ENCODE measurements at places on chromosomes 6 and 20.

GRCh38 chr6:123171341-123172115, 175.5 kb downstream of the CLVS2 start:
- no peak for DNase-seq

- no peak for DNase-seq
Measured at GRCh38 chr20:2279253-2279779, 16.5 kb upstream of the TGM3 start.

DNA sequence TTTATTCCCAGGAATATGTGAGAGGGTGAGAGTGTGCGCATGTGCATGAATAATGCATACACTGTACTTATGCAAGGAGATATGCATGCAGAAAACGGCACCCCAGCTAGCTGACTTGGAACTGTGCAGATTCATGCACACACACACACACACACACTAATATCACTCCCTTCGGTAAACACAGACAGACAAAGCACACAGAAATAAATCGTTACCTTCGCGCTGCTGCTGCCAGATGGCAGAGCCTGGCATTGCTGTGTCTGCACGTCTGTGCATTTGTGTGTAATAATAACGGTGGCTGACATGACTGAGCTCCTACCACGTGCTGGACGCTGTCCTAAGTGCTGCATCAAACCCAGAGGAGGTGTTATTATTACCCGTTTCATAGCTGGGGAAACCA, 36.8 kb downstream of the PREX1 start:
- DNase-seq = no peak

- DNase-seq = no peak
Measured at GRCh38 chr20:3738111-3739053, 5.9 kb downstream of the HSPA12B start.

GRCh38 chr6:118501765-118502164, 46.3 kb upstream of the PLN start:
- DNase-seq = no peak

DNA sequence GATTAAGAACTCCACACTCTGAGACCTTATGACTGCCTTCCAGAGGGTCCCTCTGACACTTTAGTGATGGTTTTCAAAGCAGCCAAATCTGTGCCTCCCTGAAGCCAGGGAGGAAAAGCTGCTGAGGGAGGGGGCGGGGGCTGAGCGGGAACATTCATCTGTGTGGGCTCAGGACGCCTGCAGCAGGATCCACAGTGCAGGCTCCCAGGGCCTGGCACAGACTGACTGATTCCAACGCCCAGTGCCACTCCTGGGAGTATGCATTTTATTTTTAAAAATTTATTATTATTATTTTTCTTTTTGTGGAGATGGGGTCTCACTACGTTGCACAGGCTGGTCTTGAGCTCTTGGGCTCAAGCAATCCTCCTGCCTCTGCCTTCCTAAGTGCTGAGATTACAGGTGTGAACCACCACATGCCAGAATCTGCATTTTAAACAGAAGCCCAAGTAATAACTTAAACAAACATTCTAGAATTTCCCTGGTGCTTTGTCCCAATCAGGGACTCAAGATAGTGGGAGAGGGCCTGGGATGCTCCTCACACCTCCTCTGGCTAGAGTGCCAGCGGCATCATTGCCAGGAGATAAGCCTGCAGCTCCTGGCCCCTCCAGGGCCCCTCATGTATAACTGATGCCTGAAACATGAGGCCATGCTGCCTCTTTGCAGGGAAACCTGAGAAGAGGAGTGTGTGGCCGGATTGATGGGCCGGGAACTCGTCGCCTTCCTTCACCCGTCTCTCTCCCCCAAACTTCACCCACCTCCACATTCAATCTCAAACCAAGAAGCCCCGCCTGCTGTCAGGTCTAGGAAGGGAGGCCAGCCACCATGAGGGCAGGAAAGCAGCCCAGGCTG, 438 bp upstream of the TMC2 start:
- DNase-seq = no peak

- no peak for DNase-seq
Measured at GRCh38 chr6:149102324-149102723, 215.2 kb upstream of the TAB2 start.

DNA sequence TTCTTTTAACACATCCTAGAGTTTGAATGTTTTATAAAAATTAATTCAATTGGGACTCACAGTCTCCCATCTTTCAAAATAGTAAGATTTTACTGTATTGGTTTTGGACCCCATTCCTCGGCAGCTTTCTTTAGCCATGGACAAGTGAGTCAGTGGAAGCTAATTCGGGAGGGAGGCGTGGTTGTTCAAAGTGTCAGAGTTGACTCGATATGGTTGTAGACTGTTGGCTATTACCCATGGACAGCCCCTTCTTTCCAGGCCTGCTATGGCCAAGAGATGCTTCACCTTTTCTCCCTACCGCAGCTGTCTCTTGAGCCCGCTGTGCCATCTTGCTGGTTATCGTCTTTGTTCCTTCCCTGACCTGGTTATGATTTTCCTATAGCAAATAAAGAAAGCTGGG, 243.0 kb downstream of the CD83 start:
- DNase-seq = no peak

DNA sequence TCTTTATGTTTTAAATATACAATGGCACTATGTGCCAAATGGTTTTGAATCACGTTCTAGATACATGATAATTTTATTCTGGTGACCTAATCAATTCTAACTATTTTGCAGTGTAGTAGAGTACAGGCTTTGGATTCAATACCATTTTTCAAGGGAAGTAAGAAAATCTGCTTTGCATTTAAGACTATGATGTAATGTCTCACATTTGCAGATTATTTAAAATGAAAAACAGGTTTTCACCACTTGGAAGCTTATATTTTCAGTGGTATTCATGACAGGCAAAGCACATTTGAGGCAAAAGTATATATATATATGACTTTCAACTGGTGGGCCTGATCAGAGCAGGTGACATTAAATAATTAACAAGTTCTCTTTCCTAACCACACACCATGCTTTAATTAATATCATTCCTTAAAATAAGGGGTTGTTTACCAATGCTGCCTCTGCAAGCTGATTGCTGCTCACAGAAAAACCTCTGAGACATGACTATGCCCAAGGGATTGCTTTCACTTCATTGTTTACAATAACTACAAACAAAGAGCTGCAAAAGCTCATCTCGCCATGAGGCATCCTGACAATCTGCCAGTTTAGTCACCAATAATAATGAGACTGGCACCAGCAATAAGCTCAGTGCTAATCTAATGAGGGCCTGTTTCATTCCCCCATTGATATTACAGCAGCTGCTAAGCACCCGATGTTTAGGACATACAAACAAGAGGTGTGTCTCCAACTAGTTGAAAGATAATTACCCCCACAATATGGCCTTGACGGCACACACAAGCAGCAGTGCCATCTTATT, 1176.0 kb upstream of the GJE1 start:
- DNase-seq = no peak

DNA sequence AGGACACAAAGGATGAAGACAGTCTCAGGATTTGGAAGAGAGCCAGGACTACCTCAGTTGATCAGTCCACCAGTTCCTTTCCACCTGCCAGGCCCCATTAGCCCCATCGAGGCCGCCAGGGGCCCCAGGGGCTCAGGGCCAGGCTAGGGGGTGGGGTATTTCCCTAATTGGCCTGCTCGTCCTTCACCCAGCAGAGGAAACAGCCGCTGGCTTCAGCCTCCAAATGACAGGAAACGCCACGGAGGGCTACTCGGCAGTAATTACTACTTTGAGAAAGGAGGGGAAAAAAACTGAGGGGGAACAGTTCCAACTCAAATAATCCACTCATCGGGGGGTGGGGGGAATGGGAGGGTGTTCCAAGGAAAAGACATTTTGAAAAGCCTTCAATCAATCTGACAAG, 42.7 kb downstream of the MAFB start:
- no peak for DNase-seq

DNA sequence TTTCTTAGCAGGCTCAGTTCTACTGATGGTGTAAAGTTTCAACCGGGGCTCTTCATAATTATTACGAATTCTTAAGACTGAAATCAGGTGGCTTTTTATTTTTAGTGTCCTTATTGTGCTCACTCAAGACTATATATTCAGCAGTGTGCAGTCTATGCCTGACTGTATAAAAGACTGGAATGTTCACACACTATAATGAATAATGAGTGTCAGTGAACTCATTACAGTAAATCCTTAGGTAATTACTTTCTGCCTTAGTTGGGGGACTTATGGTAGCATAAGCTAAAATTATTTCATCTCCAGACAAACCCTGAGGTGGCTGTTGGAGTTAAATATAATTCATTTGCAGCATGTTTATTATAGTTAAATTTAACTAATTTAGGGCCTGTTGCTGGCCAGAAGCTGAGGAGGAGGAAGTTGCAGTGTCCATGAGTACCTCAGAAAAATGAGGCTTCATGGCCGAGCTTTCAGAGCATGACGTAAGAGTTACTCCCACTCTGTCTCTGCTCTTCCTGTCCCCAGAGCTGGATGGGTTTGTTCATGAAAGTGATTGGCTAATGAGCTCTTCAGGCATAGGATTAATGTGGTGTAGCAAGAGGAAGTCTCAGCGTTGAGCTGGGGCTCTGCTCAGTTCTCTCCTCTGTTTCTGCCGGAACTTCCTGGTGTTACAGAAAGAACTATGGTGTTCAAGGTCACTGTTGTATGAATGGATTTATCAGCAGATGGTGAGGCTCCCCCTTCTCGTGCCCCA, 335.7 kb downstream of the NRN1 start:
- no peak for DNase-seq

- no peak for DNase-seq
Measured at GRCh38 chr6:21748343-21749056, 154.9 kb downstream of the SOX4 start.

DNA sequence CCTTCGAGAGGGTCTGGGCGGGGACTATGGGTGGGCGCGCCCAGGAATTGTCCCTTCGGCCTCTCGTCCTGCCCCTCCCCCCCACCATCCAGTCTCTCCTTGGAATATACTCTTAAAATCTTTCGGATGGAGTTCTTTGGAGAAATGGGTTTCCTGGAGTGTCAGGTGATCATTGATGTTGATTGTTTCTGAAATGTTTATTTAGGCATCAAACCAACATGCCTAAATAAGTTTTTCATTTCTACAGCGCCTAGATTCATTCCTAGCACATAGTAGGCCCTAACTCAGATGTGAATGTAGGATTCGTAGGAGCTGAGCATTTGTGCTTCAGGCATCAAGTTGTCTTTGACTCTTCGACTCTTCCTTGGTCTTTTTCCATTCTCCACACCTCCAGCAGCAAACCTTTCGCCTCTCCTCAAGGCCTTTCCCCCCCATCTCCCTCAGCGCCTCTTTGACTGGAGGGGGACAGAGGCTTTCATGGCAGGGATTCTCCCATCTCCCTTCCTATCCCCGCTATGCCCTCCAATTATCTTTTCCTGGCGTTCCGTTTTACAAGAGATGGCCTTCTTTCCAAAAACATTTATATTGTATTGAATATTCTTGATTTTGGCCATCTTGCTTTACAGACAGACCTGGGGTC, 610 bp downstream of the CASP8AP2 start:
- DNase-seq = no peak

DNA sequence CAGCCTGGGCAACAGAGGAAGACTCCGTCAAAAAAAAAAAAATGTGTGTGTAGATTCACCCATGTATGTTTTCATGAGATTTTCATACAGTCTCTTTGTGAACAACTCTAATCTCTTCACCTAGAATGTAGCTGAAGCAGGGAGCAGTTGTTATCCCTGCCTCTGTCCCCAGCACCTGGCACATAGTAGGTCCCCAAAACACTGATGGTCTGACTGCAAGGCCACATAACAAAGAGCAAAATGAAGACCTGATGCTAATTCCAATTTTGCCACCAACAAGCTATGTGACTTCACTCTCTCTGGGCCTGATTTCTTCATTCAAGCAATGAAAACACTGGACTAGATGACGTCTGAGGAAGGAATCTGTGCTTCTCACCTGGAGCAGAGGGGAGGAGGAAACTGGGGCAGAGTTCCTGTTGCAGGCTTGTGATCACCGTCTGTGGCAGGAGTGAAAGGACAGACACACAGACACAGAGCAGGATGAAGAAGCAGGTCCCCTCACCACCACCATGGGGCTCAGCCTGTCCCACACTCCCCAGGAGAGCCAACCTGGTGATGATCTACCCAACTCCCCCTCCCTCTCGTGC, 4.6 kb downstream of the SLC44A4 start:
- DNase-seq = no peak

GRCh38 chr6:170233286-170234205, 57.3 kb downstream of the DLL1 start:
- no peak for DNase-seq

DNA sequence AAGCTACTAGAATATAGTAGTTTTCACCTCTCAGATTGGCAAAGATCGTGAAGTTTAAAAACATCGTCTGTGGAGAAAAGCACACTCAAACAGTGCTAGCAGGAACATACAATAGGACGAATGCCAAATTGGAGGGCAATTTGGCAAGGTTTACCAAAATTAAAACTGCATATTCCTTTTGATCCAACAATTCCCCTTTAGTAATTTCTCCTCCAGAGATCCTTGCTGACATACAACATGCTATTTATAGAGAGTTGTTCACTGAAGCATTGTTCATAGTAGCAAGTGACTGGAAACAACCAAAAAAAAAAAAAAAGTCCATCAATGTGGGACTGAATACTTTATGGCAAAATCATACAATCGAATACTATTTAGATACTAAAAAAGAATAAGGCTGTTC, 202.2 kb downstream of the ATXN1 start:
- DNase-seq = no peak

GRCh38 chr6:24401458-24401857, 1.3 kb upstream of the MRS2 start:
- DNase-seq = no peak

DNA sequence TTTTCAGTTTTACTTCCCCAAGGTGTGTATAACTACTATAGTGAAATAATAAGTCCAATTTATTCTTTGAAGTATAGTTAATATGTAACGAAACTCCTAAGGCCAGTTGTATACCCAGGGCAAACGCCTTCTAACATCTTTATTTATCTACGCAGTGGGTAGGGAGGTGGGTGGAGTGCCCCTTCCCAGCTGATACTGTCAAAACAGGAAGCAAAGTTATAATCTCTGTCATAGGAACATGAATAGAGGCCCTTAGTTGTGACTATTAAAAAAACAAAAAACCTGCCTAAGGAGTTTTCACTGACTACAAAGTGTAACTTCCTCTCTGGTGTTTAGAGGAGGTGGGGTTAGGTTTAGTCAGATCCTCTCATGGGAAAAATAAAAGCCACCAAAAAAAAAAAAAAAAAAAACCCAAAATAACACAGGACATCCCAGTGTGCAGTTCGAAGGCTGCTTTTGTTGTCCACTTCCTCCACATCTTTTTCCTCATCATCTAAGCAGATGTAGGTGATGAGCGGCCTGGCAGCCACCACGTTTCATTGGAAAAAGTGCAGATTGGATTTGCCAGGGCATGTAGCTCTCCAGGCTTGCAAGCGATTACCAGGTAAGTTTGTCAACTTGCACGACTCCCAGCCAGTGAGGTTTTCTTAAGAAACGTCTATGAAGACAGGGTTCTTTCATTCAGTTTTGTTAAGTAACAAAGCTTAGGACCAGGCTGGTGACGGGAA, 58.7 kb downstream of the UTRN start:
- DNase-seq = no peak

DNA sequence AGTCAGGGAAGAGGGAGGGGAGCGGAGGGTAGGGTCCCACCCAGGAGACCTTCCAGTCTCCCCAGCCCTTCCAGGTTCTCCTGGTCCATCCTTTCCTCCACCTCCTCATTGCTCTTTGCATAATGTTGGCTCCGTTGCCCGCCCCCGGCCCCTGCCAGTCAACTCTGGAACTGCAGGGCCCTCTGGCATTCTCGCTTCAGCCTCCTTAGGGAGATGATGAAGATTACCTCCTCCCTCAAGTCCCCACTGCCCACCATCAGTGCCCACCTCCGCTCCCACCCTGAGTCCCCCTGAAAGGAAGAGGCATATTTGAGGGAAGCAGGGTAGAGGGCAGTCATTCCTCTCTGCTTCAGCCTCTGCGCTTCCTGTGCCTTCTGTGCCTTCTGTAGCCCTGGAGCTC, 8.5 kb downstream of the TMEM63B start:
- no peak for DNase-seq

- no peak for DNase-seq
Measured at GRCh38 chr6:80277501-80277900, 171.0 kb downstream of the BCKDHB start.
